ENCODE measurements at places on chromosomes 6 and 20.

- DNase-seq, result no peak
These were observed 315.1 kb downstream of the CDH4 start for GRCh38 chr20:61567204-61567603.

GRCh38 chr6:71134929-71135642, 153.5 kb upstream of the OGFRL1 start:
- no peak for DNase-seq

GRCh38 chr6:157845493-157846259, 22.6 kb downstream of the SNX9 start:
- DNase-seq, result no peak

- DNase-seq, result no peak
These were observed 212.3 kb upstream of the PRDM1 start for GRCh38 chr6:105873799-105874198.

GRCh38 chr6:113489952-113490746, 367.0 kb upstream of the MARCKS start:
- DNase-seq, result no peak

- no peak for DNase-seq
These were observed 5.7 kb downstream of the VTA1 start for GRCh38 chr6:142152746-142153145.

DNA sequence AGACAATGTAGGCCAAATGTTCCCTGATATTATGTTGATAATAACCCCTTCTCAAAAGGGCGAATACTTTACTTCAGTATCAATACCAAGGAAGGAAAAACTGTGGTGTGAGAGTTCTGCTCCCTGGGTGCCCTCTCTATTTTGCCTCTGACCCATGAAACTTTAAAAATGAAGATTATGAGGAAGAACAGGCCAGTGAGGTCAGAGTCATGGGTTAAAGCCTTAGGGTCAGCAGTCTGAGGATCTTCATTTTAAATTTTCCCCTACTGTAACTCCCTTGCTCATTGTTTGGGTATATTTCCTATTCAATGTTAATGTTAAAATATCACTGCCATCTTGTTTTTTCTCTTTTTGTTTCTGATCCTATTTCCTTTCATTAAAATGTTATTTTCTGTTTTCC, 47.9 kb downstream of the PRKN start:
- DNase-seq, result no peak

- no peak for DNase-seq
These were observed 7.8 kb upstream of the BTN3A1 start for GRCh38 chr6:26394289-26394688.

GRCh38 chr20:57628047-57628961, 8.1 kb upstream of the ZBP1 start:
- no peak for DNase-seq

DNA sequence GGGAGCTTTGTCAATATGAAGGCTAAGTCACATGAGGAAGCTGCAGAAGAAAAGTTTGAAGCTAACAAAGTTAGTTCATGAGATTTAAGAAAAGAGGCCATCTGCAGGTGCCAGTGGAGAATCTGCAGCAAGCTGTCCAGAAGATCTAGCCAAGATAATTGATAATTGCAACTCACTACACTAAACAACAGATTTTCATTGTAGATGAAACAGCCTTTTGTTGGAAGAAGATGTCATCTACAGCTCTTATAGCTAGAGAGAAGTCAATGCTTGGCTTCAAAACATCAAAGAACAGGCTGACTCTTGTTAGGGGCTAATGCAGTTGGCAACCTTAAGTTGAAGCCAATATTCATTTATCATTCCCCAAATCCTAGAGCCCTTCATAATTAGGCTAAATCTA, 83.7 kb downstream of the RIN2 start:
- DNase-seq, result no peak

- no peak for DNase-seq
These were observed 336.6 kb downstream of the SYNE1 start for GRCh38 chr6:152300517-152300916.

- no peak for DNase-seq
These were observed 4.1 kb downstream of the TRIM38 start for GRCh38 chr6:25966711-25967110.

DNA sequence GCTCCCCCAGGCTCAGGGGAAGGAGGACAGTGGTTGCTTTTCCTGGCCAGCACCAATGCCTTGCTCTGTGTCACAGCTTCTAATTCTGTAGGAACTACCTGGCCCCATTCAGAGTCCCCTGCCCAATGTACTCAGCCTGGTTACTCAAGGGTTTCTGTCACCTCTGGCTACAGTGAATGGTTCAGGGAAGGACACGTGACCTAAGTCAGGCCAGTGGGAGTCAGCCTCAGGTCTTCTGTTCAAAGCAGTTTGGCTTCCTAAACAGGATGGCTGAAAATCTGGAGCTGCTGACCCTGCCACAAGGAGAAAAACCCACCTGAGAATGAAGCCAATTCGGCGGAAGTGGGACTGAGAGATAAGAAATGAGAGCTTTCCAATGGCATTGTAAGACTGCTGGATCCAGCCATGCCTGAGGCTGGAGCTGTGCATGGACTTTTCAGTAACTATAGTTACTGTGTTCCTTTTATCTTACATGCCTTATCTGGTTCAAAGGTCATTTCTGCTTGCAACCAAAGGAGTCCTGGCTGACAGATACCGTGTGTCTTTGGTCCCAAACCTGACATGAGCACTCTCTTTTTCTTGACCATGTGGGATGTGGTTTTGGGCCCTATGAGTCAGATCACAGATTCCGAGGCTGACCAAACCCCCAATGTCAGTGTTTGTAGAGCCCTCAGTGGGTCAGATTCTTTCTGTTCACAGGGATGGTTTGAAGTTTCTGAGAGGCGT, 104.3 kb downstream of the SULF2 start:
- no peak for DNase-seq

- no peak for DNase-seq
These were observed 6.8 kb downstream of the MAPK14 start for GRCh38 chr6:36034441-36034840.

DNA sequence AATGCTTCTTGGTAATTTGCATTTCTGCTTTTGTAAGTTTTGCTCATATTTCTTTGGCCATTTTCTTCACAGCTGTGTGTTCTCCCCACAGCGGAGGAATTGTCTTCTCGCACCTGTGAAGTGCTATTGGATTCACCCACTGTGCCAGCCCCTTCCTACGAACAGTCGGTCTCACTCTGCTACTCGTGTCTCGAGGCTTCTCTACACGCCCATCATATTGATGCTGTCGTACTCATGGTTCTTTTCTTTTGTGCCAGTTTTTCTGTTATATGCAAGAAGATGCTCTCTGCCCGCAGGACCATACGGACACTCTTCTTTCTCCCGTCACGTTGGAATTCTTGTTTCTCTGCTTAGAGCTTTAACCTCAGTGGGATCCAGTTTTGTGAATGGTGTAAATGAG, 200.3 kb downstream of the DLL1 start:
- DNase-seq, result no peak

DNA sequence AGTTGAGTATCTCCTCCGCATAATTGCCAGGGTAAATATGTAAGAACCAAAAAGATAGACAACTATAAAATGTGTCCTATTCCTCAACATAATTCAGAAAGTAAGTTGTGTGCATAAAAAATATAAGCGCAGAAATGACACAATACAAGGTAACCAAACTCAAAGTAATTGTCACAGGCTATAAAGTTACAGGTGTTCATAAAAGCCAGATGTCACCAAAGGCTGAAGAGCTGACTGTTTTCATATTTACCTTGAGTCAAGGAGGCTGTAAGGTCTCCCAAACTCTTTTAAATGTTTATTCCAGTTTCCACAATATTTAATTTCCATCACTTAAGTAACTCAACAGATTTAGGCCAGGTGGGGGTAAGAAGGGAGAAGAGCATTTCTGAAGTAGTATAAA, 192.2 kb upstream of the MARCKS start:
- no peak for DNase-seq

- DNase-seq, result no peak
These were observed 109.7 kb upstream of the FOXQ1 start for GRCh38 chr6:1202201-1202600.

GRCh38 chr6:30884521-30885480, 482 bp downstream of the DDR1 start:
- DNase-seq, result peak; percentile 64

DNA sequence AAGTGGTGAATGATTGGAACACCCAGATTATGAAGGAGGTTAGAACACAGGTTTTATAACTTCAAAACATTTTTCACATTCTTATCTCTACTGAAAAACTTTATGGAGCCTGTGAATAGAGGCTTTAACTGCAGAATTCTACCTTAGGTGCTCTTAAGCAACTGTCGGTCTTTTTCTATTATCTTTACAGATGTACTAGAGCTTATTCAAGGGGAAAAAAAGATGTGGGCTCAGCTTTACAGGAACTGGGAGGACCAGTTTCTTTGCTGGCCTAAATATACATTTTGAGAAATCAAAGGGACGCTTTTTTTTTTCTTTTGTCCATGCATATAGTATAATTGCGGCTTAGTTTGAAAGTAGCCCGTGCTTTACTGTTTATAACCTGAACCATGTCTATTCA, 58.9 kb downstream of the UST start:
- no peak for DNase-seq

DNA sequence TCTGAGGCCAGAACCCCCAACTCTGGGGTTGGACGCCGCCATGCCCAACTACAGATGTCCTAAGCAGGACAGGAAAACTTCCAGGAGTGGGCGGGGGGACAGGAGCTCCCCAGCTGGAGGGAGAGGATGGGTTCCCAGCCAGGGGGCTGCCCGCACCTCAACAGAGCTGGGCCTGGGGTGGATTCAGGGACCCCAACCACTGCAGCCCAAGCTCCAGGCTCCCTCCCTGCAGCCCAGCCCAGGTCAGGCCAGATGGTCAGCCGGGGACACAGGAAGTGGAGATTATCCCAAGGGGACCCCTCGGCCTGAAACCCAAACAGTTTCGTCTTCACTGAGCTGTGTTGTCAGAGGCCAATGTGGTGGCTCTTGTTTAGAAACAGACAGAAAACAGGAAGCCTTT, 9.4 kb downstream of the LAMA5 start:
- DNase-seq, result no peak

DNA sequence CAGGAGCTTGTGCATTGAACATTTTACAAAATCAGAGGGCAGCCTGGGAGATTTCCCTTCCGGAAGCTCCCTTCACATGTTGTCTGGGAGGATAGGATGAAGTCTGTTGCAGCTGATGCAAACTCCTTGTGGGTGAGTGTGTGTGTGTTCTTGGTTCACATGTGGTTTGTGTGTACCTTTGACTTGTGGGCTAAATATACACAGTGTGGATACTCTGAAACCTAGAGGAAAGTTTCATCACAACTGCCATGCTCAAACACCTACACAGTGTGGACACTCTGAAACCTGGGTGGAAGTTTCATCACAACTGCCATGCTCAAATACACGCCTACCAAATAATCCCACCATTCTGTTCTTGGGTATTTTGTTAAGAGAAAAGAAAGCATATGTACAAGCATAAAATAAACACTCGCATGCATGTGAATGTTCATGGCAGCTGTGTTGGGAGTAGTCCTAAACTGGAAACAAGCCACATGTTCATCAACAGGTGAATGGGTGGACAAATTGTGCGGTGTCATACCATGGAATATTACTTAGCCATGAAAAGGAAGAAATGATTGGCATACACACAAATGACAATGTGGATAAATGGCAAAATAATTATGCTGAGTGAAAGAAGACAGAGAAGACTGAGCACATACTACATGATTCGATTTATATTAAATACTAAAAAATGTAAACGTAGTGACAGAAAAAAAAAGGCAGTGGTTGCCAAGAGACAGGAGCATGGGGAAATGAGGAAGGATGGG, 1.8 kb downstream of the SCP2D1 start:
- DNase-seq, result no peak

GRCh38 chr6:125656287-125656870, 93.1 kb upstream of the HEY2 start:
- no peak for DNase-seq

DNA sequence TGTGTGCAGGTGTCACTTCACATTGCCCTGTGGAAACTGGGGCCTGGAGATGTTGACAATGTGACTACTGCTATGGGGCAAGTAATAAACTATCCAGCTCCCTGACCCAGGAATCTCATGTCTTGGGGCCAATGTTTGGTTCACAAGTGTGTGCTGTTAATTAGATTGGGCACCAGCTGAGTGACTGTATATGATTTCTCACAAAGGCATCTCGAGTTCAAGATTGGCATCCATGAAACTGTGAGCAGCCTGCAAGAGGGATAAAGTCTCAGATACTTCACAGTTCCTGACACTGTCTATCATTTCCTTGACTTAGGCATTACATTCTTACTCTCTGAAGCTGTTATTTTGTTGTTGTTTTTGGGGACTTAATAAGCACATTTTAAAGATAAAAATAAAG, 264.0 kb downstream of the PRKN start:
- DNase-seq, result no peak

GRCh38 chr6:21277601-21278374, 315.8 kb upstream of the SOX4 start:
- DNase-seq, result no peak

DNA sequence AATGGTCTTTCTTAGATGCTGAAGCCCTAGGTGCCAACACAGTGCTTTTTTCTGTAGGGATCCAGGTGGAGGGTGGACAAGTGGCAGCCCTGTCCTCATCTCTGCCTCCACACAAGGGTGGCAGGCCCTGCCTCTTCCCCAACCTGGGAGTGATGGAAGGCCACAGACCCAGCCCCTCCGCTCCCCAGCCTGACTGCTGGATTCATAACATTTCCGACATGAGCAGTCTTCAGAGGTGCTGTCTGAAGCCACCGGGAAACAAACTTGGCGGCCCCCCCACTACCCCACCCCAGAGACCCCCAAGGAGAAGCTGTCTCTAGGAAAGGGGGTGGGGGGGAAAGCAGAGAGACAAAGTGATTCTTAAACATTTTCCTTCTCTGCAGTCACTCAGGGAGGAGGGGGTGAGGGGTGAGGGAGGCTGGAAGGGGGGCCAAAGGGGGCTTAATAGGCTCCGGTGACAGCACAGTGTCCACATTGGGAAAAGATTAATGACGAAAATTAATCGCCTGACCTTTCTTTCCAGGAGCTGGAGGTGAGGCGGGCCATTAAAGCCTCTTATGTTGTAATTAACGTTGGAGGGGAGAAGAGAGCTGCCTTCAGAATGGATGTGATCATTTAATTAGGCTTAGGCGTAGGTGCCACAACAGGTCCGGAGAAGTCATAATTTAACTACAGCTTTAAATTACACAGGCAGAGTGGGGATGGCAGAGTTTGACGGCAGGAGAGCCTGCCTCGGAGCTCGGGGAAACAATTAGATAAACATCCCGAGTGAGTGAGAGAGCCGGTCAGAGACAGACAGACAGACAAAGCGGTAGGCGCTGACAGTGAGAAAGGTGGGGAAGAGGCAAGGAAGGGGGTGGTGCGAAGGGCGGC, 76.8 kb upstream of the FOXP4 start:
- no peak for DNase-seq

GRCh38 chr6:54878718-54879117, 32.1 kb downstream of the FAM83B start:
- DNase-seq, result no peak

- no peak for DNase-seq
These were observed 97.6 kb downstream of the SLC22A23 start for GRCh38 chr6:3359101-3359752.

Data from nephron progenitor cell (in vitro differentiated cells).